ENCODE measurements at places on chromosomes 2 and 18. TPM values are rescaled to one million over a fixed set of nuclear protein-coding genes. Genes with fewer than 3 reads are reported as not detected.

GPBAR1 gene
- total RNA-seq, result 2.4 TPM

SCN9A gene
- 1.4 TPM for total RNA-seq

THSD7B gene
- not detected for total RNA-seq

GCG gene
- not detected for total RNA-seq

TMEM87B gene
- total RNA-seq, result 4.6 TPM

IL1RN gene
- not detected for total RNA-seq

ITGB6 gene
- 0.12 TPM for total RNA-seq

DNER gene
- 0.04 TPM for total RNA-seq

DNA sequence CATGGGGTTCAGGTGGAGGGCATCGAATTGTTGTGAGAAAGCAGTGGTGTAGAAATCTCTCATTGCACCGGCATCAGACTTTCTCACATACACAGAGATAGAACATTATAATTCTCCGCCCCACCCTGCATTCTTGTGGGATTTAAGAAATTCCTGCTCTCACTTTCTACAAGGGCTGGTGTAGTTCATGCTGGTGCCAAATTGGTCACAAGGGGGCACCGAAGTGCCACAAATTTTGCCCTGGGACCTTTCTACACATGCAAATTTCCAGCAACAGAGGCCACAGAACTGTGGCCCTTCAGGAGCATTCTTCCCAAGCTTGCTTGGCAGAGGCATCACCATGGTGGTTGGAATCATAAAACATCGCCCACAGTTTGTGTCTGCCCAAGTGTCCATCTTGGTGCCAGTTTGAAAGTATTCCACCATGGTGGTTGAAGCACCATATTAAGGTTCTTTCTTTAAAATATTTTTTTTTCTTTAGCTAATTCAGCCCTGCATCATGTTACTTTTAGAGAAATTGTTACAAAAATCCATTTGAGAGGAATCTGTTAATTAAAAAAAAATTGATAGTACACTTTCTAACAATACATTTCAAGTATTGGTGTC is 521.2 kb upstream of the FANCL start:
- no peak overlapping the region for H3K4me3 ChIP-seq
- peak; percentile 48 for DNase-seq
- no peak overlapping the region for H3K27ac ChIP-seq
- no peaks in the 10 kb centered on the region for H3K36me3 ChIP-seq
- H3K27me3 ChIP-seq, result no peaks in the 10 kb centered on the region

DNA sequence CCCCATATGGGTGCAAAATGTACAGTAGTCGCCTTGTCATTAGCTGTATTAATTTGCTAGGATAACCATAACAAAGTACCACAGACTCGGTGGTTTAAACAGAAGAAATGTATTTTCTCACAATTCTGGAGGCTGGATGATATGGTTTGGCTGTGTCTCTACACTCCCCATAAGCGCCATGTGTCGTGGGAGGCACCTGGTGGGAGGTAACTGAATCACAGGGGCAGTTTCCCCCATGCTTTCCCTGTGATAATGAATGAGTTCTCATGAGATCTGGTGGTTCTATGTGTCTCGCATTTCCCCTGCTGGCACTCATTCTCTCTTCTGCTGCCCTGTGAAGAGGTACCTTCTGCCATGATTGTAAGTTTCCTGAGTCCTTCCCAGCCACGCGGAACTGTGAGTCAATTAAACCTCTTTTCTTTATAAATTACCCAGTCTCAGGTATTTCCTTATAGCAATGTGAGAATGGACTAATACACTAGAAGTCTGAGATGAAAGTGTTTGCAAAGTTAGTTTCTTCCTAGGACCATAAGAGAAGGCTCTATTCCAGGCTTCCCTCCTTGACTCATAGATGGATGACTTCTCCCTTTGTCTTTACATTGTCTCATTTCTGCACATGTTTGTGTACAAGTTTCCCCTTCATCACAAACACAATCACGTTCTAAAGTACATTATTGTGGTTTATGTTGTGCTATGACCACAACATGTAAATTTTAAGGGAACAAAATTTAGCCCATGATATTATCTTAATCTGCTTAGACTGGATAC is 1442.6 kb downstream of the SUCLG1 start:
- no peak overlapping the region for H3K27ac ChIP-seq
- H3K36me3 ChIP-seq, result no peaks in the 10 kb centered on the region
- no peak overlapping the region for H3K4me3 ChIP-seq
- no peak for DNase-seq

DNA sequence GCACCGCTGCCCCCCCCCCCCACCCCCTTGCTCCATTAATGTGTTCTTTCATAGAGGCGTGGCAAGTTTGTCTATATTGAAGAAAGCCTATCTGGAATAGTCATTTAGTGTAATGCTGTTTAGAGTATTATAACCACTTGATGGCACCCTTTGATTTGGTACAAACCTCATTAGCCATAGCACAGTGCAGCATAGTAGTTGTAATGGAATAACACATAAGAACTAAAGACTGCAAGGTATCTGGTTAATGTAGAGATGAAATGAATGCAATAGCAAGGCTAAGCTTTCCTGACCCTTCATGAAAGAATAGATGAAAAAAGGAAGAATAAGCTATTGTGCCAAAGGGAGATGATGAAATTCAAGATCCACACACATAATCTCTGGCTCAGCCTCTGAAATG is 81.9 kb downstream of the EHBP1 start:
- H3K36me3 ChIP-seq, result no peaks in the 10 kb centered on the region
- no peak overlapping the region for H3K27ac ChIP-seq
- H3K4me3 ChIP-seq, result no peak overlapping the region
- peak; percentile 74 for DNase-seq
- no peaks in the 10 kb centered on the region for H3K27me3 ChIP-seq

All from cardiac muscle cell (in vitro differentiated cells and primary cell).